ENCODE measurements at places on chromosomes 13 and 19.

DNA sequence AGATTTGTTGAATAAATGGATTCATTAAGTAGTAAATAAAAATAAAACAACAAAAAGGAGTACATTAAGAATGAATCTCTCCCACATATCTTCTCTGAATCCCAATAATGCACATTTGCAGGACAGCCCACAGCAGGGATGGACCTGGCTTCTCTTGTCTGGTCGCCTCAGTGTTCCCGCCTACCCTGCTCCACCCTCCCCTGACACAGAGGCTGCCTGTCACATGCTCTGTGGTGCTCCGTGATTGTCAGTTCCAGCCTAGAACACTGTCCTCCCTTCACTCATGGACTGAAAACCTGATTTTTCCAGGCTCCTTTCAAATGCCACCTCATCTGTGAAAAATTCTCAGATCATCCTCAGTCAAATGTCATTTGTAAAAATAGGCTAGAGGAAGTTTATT is 94.5 kb upstream of the GPR12 start:
- DNase-seq, result no peak

DNA sequence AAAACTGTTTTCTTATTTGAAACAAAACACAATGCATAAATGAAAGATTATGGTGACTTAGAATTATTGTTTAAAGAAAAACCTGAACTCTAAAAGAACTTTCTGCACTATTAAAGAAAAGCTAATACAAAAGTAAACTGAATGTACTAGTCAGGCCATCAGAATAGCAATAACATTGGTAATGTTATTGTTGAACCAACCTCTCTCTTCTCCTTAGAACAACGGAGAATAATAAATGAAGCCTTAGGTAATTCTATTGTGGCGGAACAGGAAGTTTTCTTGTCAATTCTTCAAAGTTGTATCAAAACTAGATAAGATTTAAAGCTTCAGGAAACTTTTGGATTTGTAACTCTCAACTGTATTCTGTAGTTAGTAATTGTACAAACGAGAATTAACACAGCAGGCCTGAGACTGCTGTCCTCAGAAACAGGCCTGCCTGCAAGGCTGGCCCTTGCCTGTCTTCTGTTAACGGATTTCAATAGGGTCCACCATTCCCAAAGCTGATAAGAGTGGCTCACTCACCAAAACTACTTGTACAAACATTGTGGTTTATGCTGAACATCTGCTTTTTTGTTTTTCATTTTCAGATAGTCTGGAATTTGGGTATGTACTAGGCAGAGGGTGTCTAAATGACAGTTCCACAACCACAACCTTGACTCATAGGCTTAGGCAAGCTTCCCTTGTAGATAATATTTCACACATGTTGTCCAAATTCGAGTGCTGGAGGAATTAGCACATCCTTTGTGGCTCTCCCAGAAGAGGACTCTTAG is 825.8 kb downstream of the GPC5 start:
- no peak for DNase-seq

- no peak for DNase-seq
Observed at GRCh38 chr13:56736966-56737365, 403.8 kb upstream of the PRR20A start.

DNA sequence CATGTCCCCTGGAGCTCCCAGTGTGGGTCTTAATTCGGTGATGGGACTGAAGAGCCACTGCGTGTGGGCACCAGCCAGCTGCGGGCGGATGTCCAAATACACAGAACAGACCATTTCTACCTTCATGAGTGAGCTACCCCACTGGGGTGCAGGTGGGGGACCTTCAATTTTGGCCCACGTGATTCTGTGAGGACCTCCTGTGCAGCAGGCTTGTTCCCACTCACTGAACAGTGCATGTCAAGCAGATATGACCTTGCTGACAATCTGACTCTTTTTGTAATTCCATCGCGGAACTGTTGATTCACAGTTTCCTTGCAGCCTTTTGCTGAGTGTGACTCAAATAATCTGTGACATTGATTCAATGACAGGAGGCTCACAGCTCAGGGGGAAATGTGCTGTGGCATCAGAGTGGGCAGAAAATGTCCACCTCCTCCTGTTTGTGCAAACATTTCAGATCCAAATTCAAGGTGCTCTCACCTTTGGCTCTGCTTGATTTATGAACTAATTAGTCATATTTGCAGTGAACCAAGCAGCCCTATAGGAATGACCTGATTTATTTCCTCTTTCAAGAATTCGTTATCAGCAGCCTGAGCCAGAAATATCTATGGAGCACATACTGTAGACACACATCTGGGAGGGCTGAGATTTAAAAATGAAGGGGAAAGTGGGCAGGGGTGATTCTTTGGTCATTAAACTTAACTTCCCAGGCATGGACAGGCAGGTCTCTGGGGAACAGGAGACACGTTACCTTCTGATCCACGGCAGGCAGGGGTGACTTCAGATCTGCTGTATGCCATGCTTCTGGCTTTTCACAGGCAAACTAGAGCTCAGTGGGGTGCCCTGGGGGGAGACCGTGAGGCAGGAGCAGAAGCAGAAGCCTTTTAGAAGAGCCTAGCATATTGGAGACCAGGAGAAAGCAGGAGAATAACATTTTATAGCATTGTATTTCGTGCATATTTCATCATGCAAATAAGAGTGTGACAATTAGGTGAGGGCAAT is 170.0 kb upstream of the KL start:
- no peak for DNase-seq

GRCh38 chr13:90838317-90838960 is 509.0 kb upstream of the MIR17HG start:
- no peak for DNase-seq

- peak; percentile 90 for DNase-seq
Observed at GRCh38 chr19:19461671-19462622, 53.4 kb downstream of the TSSK6 start.

DNA sequence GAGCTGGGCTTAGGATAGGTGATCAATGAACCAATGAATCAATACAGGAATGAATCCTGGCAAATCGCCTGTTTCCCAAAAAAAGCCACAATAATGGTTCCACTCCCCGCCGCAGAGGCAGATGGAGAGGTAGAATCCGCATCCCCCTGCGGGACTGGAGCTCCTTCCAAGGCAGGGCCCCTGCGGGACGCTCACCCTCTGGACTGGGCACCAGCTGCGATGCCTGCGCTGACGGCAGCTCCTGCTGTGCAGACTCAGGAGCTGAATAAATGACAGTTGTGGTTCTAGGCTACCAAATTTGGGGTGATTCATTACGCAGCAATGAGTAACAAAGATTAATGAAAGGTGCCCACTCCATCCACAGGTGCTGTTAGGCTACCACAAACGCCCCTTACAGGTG is 8.8 kb upstream of the CDC34 start:
- DNase-seq, result no peak

GRCh38 chr13:62524498-62524897 is 1108.8 kb upstream of the PCDH20 start:
- no peak for DNase-seq

GRCh38 chr13:93851236-93851635 is 624.6 kb downstream of the GPC6 start:
- DNase-seq, result no peak

GRCh38 chr19:12967907-12968306 is 1.5 kb upstream of the DAND5 start:
- DNase-seq, result no peak

GRCh38 chr13:45522571-45522970 is 57.8 kb downstream of the COG3 start:
- no peak for DNase-seq

DNA sequence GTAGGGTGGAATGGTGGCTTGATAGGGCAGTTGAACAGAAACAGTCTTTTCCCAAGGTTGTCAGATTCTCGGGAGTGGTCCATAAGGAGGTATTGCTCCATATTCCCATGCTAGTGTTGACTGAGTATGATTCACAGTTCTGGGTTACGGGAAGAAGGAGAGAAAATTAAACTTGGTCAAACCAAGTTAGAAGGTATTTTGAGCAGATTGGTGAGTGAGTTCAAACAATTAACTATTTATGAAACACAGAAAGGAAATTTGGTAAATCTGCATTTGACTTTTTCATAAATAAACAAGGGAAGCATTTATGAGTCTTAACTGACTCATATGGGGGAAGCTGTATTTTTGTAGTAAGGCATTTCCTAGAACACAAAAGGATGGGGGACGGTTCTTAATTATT is 2419.4 kb downstream of the PCDH9 start:
- no peak for DNase-seq

DNA sequence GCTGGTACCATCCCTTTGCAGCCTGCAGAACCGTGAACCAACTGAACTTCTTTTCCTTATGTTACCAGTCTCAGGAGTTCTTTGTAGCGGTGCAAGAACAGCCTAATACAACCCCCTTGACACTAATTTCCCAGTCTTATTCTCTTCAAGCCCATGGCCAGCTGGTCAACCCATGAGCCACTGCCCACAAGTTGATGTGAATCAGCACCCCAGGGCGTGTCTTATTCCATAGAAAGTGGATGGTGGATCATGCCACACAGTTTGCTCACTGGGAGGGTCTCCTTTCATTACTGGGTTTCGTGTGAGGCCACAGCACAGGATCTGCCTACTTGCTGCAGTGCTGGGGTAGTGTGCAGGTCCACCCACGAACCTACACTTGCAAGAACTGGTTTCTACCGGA is 27.0 kb downstream of the TEX29 start:
- no peak for DNase-seq

DNA sequence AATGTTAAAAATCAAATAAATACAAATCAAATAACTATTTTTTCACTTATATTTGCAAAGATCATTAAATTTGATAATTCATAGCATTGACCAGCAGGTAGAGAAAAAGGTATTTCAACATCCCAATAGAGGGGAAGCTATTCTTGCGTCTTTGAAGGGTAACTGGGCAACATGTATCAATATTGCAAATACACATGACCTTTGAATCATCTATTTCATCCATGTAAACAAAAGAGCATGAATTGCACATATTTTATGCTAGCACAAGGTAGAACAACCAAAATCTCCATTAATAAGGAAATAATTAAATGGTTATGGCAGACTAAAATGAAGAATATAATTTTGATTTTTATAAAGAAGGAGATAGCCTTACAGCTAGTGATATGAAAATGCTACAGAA is 372.8 kb downstream of the GPC5 start:
- no peak for DNase-seq

GRCh38 chr19:8307400-8307964 is 676 bp downstream of the CD320 start:
- no peak for DNase-seq

DNA sequence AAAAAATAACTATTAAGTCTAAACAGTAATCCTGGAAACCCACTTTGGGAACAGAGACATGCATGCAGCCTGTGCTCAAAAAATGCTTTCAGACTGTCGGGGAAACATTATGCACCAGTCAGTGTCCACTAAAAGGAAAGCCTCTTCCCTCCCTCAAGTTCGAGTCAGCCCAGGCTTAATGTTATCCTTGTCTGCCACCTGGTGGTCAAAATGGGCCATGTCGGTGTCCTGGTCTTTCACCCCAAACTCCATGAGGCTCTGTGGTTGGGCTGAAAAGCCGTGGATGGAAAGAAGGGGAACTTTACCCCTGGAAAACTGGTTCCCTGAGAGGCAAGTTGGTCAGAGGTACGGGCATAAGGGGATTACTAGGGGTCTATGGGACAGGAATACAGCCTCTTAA is 88.4 kb upstream of the ZNF492 start:
- no peak for DNase-seq

- DNase-seq, result no peak
Observed at GRCh38 chr19:1064661-1065605, 2.0 kb upstream of the ARHGAP45 start.

GRCh38 chr13:43805071-43805468 is 18.3 kb upstream of the ENOX1 start:
- no peak for DNase-seq

- no peak for DNase-seq
Observed at GRCh38 chr13:24056616-24057137, 103.8 kb upstream of the SPATA13 start.

DNA sequence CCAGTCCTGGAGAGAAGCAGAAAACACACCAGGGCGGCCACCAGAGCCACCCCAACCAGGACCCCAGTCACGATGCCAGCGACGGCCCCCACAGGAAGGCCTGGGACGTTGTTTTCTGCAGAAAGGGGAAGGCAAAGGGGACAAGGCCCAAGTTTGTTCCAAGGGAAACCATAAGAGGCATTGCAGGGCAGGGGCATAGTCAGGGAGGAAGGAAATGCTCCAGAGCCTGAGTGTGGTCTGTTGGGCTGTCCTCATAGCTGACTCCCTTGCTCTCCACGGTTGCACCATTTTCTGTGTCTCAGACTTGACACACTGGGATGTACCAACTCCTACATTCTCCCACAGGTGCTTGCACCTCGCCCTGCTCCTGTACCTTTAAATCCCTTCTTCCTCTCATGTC is 5.2 kb downstream of the CEACAM4 start:
- no peak for DNase-seq

- no peak for DNase-seq
Observed at GRCh38 chr19:42003506-42004294, 9.7 kb upstream of the ATP1A3 start.

GRCh38 chr13:108407495-108407894 is 138.0 kb downstream of the TNFSF13B start:
- no peak for DNase-seq

- no peak for DNase-seq
Observed at GRCh38 chr13:86193281-86193680, 394.1 kb upstream of the SLITRK6 start.

- no peak for DNase-seq
Observed at GRCh38 chr19:10538204-10538983, 5.3 kb upstream of the ATG4D start.

DNA sequence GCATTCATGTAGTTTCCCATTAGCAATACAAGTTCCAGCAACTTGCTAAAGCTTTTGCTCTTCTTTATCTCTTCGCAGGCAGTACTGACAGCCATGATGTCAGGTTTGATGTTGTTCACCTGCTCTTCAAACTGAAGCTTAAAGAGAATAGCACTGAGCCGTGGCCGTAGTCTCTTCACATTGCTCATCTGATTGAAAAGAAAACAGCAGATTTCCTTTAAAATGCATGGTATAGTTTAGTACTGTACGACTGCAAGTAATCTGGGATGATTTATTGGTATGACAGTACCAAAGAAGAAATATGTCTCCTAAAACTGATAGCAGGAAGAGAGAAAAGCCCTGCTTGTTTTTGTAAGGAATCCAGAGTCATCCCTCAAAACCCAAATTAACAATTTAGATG is 284.4 kb downstream of the DIAPH3 start:
- no peak for DNase-seq

GRCh38 chr13:36536546-36536945 is 104.3 kb downstream of the CCNA1 start:
- DNase-seq, result no peak

GRCh38 chr19:46390866-46391265 is 22.5 kb downstream of the CCDC8 start:
- no peak for DNase-seq

- no peak for DNase-seq
Observed at GRCh38 chr13:34515201-34515600, 426.9 kb upstream of the NBEA start.

DNA sequence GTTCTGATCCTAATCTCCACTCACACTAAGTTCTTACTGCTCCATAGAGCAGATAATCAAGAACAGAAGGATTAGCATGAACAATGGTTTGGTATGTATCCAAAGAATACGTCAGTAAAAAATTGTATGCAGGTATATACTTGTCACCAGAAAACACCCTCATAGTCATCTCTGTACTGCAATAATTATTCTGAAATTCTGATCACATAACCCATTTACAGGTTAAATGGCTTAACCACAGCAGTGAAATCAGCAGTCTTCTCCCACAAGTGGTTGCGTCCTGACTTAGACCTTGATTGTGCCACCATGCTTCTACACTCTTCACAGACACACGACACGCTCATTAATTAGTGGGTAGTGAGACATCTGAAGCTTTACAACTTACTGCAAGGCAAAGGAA is 50.9 kb downstream of the LNX2 start:
- no peak for DNase-seq
